ENCODE measurements at places on chromosomes 3 and 15. TPM values are rescaled to one million over a fixed set of nuclear protein-coding genes. Genes with fewer than 3 reads are reported as not detected.

Gene COL8A1
- not detected for total RNA-seq

Gene GPR62
- not detected for total RNA-seq

Gene LZTFL1
- 19.0 TPM for total RNA-seq

Gene RASA2
- total RNA-seq: 9.2 TPM

Gene DNAJA4
- total RNA-seq: not detected

Gene EPHB1
- total RNA-seq: 0.24 TPM

Gene ALDH1L1
- 0.19 TPM for total RNA-seq

Gene TMEM45A
- total RNA-seq: 2.0 TPM

Gene CSTA
- total RNA-seq: 1.5 TPM

Gene ALAS1
- total RNA-seq: 42.1 TPM

Gene DYNLT2B
- total RNA-seq: 25.7 TPM

Gene SERPINI2
- total RNA-seq: not detected

Gene GP9
- total RNA-seq: not detected

Gene PRICKLE2
- 3.9 TPM for total RNA-seq

Gene ZMYND10
- 1.0 TPM for total RNA-seq

Gene PTX3
- 0.99 TPM for total RNA-seq

Gene GPR160
- 1.6 TPM for total RNA-seq

Gene SNX22
- 1.3 TPM for total RNA-seq

Gene KBTBD8
- total RNA-seq: 0.52 TPM

Gene DPPA4
- not detected for total RNA-seq

Gene MEGF11
- total RNA-seq: 0.47 TPM

Data from A549 treated with dexamethasone at 1 μM for 4 hours (cell line).